Transverse colon (tissue), 4 donors: ENCODE measurements at places on chromosomes 2 and 18. TPM values are rescaled to one million over a fixed set of nuclear protein-coding genes. Genes with fewer than 3 reads are reported as not detected.

DNA sequence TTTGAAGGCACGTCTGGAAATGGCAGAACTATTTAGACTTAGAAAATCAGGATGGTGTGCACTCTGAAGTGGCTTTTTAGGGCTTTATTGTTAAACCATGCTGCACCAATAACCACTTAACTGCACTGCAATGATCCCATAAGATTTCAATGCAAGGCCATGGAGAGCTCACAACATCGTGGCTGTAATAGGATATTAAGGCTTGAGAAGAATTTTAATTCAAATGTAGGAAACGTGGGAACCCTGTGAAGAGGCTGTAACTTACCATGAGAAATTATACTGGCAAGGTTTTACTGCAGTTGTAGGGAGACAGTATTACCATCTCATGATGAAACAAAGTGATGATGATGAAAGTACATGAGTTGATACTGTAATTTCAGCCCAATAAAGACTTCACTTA, 242.5 kb downstream of the AFF3 start:
- H3K4me3 ChIP-seq: no peak overlapping the region
- no peaks in the 10 kb centered on the region for H3K4me1 ChIP-seq
- H3K27ac ChIP-seq: no peak overlapping the region
- H3K36me3 ChIP-seq: no peaks in the 10 kb centered on the region

DNA sequence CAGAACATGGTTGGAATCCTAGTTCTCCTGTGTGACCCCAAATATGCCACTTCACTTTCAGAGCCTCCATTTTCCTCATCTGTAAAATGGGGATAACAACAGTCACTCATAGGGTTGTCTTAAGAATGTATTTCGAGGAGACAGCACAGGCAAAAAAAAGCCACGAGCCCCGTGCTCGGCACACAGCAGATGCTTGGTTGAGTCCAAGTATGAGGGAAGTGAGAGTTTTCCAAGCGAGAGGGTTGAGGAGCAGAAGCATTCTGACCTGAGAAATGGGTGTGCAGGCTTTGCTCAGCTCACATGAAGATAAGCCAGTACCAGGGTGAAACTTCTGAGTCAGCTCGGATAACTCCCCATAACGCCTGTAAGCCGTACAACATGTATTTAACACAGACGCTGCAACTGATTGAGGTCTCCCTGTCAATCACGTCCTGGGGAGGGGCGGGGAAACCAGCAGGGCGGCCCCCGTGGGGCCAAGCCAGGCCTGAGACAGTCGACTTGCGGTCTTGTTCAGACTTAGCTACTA, 23.0 kb upstream of the ODC1 start:
- H3K27me3 ChIP-seq: no peaks in the 10 kb centered on the region
- H3K27ac ChIP-seq: no peak overlapping the region
- no peak overlapping the region for H3K4me3 ChIP-seq
- no peaks in the 10 kb centered on the region for H3K36me3 ChIP-seq

The OSR1 gene
- 1.4 TPM for total RNA-seq

GRCh38 chr2:105387225-105387624, 11.6 kb downstream of the FHL2 start:
- peak overlapping the region; percentile 33 for H3K27ac ChIP-seq
- H3K4me3 ChIP-seq: no peak overlapping the region
- DNase-seq: peak; percentile 7
- H3K4me1 ChIP-seq: peaks cover 44% of the 10 kb centered on the region
- H3K36me3 ChIP-seq: no peaks in the 10 kb centered on the region
- no peaks in the 10 kb centered on the region for H3K27me3 ChIP-seq

DNA sequence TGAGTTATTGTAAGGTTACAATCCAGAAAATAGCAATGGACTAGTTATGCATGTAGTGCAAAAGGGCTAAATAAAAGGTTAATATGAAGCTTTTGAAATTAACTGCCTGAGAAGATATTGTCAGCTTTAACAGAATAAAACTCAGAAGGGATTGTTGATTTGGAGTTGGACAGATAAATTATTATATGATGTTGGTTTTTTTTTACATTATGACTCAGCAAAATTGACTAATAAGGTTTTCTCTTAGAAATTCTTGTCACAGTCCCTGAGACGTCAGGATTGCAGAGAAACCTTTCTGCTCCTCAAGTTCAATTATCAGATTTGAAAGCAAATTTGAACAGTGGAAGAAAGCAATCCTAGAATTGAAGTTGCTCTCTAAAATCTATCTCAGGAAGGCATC, 946.9 kb downstream of the CBLN2 start:
- no peak overlapping the region for H3K27ac ChIP-seq
- H3K36me3 ChIP-seq: no peaks in the 10 kb centered on the region
- no peak for DNase-seq
